ENCODE measurements at places on chromosomes 5 and 9.

DNA sequence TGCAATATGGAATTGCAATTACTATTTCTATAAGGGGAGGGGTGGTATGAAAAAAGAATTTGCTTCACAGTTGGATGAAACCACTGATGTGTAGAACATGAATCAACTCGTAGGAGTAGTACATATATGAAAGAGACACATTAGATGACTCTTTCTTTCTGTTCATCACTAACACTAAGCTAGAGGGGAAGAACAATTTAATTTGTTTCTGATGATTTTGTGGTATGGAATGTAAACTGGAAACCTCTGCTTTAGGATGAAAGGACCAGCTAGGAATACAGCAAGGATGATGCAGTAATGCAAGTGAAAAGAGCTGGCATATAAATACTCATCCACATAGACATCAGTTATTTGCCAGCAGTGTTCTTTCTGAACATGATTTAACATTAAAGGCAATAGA lies 113.4 kb downstream of the PAPPA start:
- DNase-seq, result no peak

- no peak for DNase-seq
Measured at GRCh38 chr5:108168915-108169314, 213.0 kb downstream of the FBXL17 start.

GRCh38 chr9:131666774-131667173 lies 73.1 kb downstream of the RAPGEF1 start:
- DNase-seq, result no peak

DNA sequence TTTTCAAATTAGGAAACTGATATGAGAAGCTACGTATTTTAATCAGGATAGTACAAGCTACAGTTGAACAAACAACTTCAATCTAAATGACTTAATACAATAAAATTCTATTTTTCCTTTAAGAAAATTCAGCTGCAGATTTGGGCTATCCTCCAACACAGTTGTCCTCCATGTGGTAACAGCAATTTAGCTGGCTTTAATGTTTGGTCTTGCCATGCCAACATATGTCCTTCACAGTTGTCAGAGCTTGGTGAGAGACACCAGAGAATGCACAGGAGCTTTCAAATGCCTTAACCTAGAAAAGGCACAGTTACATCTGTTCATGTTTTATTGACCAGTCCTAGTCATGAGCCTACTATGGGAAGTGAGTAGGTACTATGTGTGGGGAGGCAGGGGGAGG lies 10.8 kb downstream of the FAM174A start:
- DNase-seq, result no peak

GRCh38 chr5:10343486-10343885 lies 10.0 kb upstream of the MARCHF6 start:
- DNase-seq, result no peak

DNA sequence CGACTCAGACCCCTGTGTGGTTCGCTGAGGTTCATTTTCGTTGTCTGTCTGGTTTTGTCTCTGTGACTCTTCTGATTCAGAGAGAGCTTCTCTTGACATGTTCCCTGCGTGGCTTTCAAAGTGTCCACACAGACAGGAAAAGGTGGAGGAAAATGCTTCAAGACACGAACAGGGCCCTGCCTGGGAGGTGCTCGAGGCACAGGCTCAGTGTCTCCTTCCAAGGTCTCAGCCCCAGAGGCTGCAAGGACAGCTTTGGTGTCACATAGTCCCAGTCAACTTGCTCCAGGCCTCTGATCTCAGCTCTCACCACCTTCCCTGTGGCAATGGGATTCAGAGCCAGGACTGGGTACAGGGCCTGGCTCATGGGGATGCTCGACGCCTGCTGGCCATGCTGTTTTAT lies 51.6 kb upstream of the SARDH start:
- no peak for DNase-seq

GRCh38 chr5:173659423-173659822 lies 43.0 kb upstream of the BOD1 start:
- no peak for DNase-seq

- no peak for DNase-seq
Measured at GRCh38 chr9:90970608-90971007, 169.0 kb downstream of the SYK start.

DNA sequence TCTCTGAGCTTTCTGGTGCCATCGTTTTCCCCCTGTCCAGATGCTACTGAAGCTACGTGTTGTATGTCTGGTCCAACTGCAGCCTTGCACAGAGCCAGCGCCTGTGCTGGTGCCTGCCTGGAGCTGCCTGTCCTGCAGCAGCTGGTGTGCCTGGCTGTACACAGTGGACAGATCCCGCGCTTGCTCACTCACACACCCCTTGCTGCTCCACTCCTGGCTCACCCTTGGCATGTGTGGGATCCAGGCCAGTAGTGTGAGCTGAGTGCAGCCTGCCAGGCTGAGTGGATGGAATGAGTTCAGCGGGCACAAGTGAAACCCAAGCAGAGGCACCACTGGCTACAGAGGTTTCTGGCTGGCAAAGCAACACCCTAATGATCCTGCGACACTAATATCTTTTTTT lies 40.4 kb downstream of the FER start:
- no peak for DNase-seq

GRCh38 chr9:91127653-91128052 lies 234.1 kb downstream of the AUH start:
- DNase-seq, result no peak

Data from amniotic stem cell (primary cell).